ENCODE measurements at places on chromosomes 1 and 21.

GRCh38 chr1:232538224-232538942 lies 91.5 kb downstream of the SIPA1L2 start:
- no peak for DNase-seq

DNA sequence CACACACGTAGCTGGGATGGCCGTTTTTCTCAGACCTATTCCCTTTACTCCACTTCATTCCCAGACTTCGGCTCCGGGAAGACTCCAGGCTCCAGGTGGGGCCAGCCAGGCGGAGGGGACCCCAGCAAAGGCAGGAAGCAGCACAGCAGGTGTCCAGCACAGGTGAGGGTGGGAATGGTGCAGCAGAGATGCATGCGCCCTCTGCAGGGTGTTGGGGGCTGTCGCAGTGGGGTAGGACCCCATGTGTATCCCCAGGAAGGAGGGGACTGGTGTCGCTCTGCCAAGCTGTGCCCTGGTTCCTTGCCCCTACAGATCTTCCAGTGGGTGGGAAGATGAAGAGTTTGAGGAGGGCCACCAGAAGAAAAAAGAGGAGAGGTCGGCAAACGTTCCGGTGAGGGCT lies 5.3 kb downstream of the TTC24 start:
- no peak for DNase-seq

- DNase-seq: peak; percentile 15
Observed at GRCh38 chr1:165257969-165258459, 98.5 kb downstream of the LMX1A start.

DNA sequence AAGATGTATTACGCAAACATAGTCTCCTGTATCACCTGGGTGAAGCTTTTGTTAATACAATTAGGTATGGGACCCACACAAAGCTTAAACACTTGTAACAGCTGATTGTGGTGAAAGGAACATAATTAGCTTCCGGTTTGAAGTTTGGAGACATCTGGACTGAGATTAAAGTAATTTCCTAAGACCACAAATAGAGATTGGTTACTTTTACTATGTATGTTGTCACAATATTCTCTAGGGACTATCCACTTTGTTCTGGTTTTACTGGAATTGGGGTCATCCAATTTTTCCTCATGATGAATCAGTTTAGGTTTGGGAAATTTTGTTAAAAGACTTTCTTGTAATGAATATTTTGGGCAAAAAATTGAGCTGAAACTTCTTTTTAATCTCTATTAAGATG lies 71.8 kb upstream of the SAMSN1 start:
- DNase-seq: no peak

GRCh38 chr1:20982316-20982715 lies 194.4 kb downstream of the EIF4G3 start:
- no peak for DNase-seq

DNA sequence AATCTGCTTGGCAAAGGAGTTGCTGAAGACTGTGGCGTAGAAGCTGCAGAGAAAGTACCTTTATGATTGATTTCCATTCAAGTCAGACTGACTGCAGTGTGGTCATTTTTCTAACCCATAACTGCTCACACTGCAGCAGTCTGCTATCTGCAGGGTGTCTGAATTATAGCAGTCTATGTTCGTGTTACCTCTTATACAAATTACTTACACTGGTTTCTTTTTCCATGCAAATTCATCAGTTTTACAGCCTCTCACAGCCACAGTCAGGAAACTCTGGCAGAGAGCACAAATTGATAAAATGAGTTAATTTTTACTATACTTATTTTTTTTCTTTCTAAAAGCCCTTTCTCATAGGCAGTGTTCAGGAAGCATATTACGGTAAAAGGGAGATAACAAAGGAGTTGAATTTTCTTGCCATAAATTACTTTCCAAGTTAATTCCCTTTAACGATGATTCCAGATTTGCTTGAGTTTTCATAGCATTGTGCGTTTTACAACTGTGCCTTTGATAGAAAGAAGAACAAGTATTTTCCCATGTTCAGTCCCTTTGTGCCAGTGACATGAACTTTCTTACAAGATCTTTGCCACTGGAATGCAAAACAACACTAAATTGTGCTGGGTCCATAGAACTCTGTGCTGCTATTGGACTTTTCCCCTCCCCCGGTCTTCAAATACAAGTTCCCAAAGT lies 261.5 kb downstream of the NFIA start:
- no peak for DNase-seq

DNA sequence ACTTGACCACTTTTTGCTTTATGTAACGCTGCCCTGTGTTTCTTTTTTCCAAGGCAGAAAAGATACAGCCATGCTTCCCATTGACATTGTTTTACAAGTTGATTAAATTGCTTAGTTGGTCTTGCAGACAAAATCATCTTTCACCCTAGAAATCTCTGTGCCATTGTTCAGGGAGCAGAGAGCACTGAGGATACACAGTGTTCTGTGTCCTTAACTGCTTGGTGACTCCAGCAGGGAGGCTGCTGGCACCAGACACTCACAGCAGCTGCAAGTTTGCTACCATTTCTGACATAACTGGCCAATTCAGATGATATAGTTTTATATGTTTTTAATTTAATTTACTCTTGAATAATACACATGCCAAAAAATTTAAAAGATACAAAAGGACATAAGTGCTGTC lies 118.7 kb downstream of the RGS2 start:
- DNase-seq: no peak

- DNase-seq: no peak
Observed at GRCh38 chr1:64584479-64584878, 114.5 kb downstream of the CACHD1 start.

DNA sequence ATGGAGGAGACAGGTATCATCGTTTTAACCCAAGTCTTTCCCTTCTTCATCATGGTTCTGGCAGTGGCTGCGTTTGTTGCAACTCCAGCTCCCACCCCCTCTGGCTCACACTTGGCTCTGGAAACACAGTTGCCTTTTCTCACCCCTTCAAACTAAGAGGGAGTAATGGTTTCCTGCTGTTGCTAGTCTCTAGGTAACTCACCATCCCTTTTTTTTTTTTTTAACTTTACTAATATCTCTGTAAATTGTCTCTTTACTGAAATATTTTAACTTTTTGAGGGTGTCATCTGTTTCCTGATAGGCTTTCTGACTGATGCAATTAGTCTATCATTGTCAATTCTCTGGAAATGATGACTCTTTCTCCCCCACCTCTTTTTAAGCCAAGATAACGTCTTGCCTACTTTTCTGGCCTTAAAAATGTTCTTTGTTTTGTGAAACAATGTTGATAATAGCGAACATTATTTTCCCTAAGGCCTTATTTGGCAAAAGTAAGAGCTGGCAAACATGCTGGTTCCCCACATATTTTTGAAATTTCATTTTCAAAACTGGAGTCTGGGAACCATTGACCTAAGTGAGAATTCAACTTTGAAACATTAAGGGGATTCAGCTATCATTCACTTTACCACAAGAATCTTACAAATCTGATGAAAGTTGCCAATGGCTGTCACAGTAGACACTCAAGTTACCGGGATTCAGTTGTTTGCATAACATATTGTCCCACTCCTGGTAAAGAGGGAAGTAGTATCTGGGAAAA lies 85.3 kb downstream of the LEPR start:
- no peak for DNase-seq

DNA sequence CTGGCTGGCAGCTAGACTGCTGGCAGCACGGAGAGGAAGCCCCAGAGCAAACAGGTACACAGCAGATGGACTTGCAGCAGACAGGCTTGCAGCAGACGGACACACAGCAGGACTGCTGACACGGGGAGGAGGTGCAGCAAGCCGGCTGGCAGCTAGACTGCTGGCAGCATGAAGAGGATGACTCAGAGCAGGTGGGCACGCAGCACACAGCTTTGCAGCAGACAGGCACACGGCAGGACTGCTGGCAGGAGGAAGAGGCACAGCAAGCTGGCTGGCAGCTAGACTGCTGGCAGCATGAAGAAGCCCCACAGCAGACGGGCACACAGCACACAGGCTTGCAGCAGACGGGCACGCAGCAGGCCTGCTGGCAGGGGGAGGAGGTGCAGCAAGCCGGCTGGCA lies 498 bp downstream of the KRTAP10-2 start:
- no peak for DNase-seq

DNA sequence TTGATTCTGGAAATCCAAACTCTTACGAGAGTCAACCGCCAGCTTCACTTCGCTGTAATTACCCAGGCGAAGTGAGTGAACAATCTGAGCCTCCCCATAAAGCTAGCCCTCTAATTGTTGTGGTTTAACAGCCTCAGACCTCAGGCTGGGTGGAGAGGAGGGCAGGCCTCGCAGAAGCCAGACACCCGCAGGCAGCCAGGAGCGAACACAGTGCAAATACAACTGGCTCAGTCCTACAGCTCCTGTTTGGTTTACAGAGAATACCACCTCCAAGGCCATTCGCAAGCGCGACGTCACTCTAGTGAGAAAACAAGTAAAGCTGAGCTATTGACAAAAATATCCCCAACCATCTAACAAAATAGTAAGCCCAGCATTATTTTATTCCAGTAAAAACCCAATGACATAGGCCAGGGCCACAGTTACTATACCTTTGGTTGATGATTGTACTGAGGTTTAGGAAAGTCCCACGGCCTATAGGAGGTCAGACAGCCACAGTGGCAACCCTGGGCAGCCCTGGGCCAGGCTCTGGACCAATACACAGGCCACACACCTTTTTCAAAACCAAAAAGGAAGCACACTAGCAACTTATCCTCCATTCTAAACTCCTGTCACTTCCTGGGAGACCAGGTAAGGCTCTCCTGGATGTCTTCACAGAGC lies 163.3 kb downstream of the ETS2 start:
- no peak for DNase-seq

- DNase-seq: no peak
Observed at GRCh38 chr1:47582891-47583608, 145.2 kb downstream of the FOXD2 start.

GRCh38 chr1:241020851-241021697 lies 335.9 kb downstream of the RGS7 start:
- no peak for DNase-seq

- no peak for DNase-seq
Observed at GRCh38 chr1:154735061-154735803, 127.2 kb upstream of the ADAR start.

GRCh38 chr1:231694465-231695077 lies 68.0 kb downstream of the DISC1 start:
- no peak for DNase-seq

DNA sequence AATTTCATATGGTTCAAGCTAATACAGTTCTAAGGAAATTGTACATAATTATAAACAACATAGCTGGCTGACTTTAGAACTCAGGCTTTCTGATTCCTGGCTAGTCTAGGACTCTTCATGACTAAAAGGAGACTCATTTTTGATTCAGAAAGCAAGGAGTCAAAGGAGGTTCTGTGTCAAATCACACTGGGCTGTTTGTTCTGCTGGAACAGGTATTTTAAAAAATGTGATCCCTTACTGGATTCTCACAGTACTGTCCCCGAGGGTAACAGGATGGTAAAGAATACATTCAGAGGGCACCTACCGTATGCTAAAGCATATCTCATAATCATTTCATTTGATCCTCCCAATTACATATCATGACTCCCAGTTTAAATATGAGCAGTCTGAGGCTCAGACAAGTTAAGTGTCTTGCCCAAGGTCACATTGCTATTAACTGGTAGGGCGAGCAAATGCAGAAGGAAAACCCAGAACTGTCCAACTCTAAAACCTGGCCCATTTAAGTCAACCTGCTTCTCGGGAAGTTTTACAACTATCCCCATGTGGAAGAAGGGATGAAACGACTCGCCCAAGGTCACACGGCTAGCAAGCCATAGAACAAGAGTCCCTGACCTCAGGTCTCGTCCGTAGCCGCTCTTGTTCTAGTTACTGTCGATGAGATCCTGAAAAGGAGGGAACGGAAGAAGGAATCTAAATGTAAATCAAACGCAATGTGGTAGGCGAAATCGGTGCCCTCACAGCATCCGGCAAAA lies 675 bp downstream of the MYSM1 start:
- no peak for DNase-seq

DNA sequence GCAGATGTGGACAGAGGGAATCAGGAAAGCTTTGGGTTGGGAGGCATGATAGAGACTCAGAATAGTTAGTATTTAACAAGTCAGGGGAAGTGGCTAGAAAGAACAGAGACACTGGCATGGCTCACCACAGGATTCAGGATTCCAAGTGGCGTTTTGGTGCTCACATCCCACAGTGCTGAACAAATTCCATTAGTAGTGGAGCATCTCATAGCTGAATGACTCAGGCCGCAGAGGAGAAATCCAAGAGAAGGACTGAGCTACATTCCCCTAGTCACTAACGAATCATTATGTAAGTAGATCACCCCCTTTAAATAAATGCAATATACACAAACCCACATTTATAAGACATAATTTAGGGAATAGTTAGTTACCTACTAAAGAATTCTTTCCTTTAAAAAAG lies 5.0 kb upstream of the KCNJ9 start:
- DNase-seq: no peak

DNA sequence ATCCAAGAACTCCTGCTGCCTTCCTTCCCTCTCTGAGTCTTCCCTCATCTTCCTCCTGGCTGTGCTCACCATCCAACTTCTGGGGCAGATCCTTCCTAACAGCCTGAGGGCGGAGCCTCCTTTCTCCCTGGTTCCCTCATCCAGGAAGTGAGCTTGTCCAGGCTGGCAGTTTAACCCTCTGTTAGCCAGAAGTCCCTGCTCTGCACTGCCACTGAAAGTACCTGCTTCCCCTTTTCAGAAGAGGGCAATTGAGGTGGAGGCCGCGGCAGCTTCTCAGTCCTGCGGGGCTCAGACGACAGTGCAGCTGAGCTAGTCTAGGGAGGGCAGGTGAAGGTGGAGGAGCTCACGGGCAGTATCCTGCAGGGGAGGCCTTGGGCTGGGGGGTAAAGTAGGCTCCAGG lies 149.1 kb downstream of the FCRL5 start:
- no peak for DNase-seq

DNA sequence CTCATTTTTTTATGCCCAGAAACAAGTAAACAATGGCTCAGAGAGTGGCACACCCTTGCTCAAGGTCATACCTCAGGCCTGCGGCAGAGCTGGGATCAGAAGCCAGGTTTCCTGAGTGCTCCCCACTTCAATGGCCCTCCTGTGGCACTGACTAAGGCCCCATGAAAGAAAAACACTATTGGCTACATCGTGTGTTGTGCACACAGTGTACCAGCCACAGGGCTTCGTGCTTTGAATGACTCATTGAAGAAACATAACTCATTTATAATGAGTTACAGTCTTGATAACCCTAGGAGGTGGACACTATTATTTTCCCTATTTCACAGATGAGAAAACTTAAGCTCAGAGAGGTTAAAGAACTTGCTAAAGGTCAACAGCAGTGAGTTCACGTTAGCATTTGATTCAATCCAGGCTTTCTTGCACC lies 91.2 kb downstream of the TRABD2B start:
- DNase-seq: peak; percentile 43

DNA sequence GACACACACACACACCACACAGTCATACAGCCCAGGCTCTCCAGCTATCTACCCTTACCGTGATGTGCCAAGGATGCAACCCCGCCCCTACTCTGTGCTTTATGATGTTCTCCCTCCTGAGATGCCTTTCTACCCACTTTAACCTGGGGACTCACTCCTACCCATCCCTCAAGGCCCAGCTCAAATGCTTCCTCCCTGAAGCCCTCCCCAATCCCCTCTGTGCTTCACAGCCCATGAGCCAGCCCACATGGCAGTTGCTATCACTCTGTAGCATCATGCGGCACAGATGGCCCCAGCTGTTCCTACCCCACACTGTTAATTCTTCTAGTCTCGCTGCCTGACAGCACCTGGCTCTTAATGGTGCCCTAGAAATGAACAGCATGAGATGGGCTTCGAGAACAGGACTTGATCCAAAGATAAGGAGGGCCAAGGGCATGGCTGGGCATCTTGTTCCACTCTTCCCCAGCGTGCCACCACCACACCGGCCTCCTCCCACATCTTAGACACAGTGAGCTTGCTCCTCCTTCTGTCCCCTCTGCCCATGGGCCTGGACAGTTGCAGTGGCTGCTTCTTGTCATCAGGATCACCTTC lies 109.8 kb downstream of the GLIS1 start:
- DNase-seq: no peak

- no peak for DNase-seq
Observed at GRCh38 chr1:223765719-223766340, 53.5 kb downstream of the CAPN2 start.
